ENCODE measurements at places on chromosomes 4 and X. TPM values are rescaled to one million over a fixed set of nuclear protein-coding genes. Genes with fewer than 3 reads are reported as not detected.

DNA sequence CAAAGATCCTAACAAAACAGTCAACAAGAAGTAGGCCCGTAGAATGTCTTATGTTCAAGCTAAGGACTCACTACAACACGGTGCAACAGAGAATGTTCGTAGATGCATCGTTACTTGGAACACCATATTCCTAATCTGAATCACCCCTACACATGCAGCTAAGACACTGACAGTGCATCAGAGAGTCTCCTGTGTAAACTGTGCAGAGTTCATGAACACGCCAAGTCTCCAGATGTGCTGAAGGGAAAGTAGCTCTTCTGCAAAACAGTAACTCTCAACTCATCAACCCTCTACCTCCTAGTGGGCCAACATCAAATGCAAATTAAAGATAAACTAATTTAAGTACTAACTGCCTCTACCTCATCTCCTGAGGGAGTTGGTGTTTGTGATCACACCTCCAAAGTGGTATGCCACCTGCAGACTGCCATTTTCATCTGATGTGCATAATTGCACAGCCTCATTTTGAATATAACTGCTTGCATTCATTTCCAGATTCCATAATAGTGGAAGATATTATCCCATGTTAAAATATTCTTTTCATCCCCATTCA is 73.5 kb downstream of the MOSPD2 start:
- no peak for DNase-seq

- no peak for DNase-seq
Measured at GRCh38 chrX:2692221-2693112, 1.4 kb downstream of the CD99 start.

DNA sequence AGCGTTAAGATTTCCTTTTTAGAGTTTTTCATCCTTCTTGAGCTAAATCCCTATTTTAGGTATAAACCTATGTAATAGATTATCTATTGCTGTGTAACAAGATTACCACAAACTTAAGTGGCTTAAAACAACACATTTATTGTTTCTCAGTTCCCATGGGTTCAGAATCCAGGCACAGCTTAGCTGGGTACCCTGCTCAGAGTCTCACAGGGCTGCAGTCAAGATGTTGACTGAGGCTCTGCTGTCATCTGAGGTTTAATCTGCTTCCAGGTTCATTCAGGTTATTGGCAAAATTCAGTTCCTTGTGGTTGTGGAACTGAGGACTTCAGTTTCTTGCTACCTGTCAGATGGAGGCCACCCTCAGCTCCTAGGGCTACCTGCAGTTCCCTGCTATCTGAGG is 60.9 kb downstream of the GK start:
- DNase-seq = no peak

- DNase-seq = peak; percentile 77
Measured at GRCh38 chr4:169621731-169622492, 1.5 kb downstream of the CLCN3 start.

- DNase-seq = no peak
Measured at GRCh38 chr4:118259111-118259510, 93.7 kb downstream of the PRSS12 start.

Gene FMR1NB
- polyA plus RNA-seq = not detected

Gene GPRIN3
- polyA plus RNA-seq = not detected

Measured in AG04450 (cell line).